ENCODE measurements at places on chromosomes 11 and 22.

DNA sequence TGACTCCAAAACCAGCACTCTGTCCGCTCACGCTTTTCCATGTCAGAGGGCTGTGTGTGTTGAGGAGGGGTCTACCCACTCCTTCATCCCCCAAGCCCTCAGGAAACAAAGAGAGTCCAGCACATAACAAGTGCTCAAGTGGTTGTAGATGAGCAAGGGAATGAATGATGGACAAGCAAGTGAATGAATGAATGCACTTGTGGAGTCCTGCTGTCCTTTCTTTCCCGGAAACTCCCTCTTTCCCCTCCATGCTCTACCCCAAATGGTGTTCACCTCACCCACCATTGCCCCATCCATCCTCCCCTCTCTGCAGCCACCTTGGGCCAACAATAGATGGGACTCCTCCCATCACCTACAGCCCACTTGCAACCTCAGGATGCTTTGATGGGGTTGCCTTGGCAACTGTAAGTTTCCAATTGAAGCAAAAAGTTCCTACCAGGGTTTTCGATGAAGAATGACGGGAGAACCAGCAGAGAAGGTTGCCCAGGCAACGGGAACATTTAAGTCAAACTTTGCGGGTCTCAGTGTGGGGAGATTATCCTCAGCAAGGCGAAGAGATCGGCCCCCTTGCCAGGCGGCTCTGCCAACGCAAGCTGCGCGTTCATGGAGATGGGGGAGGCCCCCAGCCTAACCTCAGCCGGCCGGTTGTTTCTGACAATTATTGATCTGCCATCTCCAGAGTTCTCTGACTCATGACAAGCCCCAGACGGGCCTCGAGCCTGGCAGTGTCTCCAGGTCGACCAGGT is 51.1 kb downstream of the MCM5 start:
- no peak for DNase-seq

DNA sequence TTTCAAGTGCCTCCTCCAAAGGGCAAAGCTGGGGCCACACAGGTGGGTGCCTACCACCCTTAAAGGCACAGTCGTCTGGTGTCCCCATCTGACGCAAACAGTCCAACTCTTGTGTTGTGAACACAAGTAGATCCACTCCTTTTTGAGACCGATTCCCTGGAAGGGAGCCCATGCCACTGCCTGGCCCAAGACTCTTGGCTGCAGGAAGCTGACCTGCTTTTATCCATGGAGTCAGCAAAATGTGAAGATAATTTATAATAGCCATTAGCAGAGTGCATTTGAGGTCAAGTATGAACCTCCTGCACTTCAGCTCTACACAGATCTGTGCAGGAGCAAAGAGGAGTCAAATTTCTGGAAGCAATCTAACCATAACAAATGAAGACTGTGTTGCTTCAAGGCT is 68.5 kb downstream of the ADM start:
- DNase-seq = no peak

DNA sequence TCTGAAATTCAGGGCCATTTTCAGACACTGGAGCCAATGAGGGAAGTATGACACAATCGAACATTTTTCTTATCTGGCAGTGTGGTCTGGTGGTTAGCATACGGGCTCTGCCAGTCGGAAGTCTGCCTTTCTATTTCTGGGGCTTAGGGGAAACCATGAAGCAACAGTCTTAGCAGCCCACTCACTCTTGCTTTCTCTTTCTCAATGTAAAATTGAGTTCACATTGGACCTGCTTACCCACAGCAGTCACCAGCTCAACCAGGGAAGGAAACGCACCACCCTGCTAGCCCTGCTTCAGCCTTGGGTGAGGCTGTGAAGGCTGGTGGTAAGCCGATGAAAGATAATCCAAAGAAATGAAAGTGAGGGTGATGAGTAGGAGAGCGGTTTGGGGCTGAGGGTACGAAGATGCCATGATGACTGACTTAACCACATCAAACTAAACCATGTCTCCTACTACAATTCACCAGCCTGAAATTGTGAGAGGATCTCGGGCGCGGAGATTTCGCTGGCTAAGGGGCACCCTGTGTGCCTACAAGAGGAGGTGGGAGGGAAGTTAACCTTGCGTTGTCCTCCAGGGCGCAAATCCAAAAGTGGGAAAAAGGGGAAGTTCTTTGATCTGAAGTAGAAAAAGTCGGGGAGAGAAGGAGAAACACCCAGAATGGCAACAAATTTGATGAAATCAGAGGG is 2.0 kb upstream of the LMO2 start:
- DNase-seq = peak; percentile 26

DNA sequence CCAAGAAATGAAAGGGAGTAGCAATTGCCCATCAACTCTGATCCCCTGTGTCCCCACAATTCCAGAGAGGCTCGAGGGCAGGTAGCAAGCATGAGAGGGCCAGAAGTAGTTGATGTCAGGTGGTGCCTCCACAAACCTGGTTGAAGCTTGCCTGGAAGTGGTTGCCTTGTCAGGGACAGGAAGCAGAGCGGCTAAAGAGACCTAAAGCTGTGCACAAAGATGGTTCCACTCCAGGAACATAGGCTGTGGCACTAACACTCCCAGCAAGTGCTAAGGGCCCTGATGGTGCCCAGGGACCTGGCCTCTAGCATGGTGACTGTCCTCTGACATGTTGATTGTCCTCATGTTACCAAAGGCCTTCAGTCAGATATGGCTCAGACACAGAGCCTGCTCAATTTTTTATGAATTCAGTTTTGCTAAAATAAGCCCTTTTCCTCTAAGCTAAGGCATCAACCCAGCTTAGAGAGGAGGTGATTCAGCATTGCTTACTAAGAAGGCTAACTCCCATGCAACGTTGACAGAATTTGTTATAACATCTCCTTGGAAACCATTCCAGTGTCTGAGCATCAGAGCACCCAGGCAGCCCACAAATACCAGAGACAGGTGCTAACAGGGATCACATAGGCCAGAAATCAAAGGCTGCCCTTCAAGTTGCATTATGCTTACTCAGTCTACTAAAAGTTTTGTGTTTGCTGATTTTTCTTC is 196.3 kb upstream of the ARHGAP20 start:
- no peak for DNase-seq

GRCh38 chr11:62499944-62500649 is 46.5 kb downstream of the AHNAK start:
- no peak for DNase-seq

- no peak for DNase-seq
These were observed 28.5 kb downstream of the P4HA3 start for GRCh38 chr11:74282914-74283371.
